ENCODE measurements at places on chromosomes 13 and 19.

DNA sequence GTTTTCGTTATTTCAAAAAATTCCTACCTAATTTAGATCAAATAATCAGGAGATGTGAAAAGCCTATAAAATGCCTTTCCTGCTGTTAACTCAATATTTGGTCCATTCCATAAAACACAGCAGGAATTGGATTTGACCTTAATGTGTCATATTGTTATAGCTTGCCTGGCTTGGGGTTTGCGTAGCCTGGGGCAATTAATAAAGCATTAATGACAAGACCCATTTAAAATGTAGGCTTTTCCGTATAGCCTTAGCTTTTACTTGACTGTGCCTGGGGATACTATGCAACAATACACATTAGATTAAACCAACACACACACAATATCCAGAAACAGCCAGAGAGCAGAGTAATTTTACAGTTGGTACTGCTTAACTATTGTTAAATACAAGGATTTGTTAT is 117.2 kb upstream of the MAB21L1 start:
- no peak for DNase-seq

DNA sequence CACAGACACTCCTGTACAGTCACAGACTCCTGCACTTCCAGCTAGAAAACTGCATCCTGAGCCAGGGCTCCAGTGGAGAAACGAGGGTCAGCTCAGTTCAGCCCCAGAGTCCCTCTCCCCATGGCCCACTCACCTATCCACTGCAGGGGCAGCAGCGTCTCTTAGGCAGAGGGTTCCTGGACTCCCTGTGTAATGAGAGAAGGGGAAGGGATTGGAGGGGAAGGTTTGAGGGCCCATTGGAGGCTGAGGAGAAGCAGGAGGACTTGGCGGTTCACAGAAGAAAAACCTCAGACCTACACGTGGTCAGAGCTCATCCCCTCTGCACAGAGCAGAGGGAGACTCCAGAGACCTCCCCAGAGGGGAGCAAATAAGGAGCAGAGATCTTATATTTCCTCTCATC is 9.2 kb upstream of the CEACAM18 start:
- DNase-seq: no peak

- no peak for DNase-seq
Measured at GRCh38 chr13:113762075-113762474, 3.0 kb downstream of the TMEM255B start.

- no peak for DNase-seq
Measured at GRCh38 chr19:15274477-15274876, 42.2 kb upstream of the EPHX3 start.

- no peak for DNase-seq
Measured at GRCh38 chr13:101698400-101698799, 245.9 kb downstream of the ITGBL1 start.

- no peak for DNase-seq
Measured at GRCh38 chr13:113585896-113586295, 1.3 kb downstream of the TFDP1 start.

- no peak for DNase-seq
Measured at GRCh38 chr13:94242554-94242953, 236.9 kb downstream of the DCT start.

Data from Panc1 (cell line).